Femur (tissue), 1 donor: ENCODE measurements at places on chromosomes 16 and 17.

- no peak for DNase-seq
Measured at GRCh38 chr16:23062524-23062923, 86.7 kb downstream of the USP31 start.

- DNase-seq, result no peak
Measured at GRCh38 chr16:71426069-71426879, 15.6 kb downstream of the TLE7 start.

- no peak for DNase-seq
Measured at GRCh38 chr16:66636199-66636598, 31.7 kb downstream of the CMTM3 start.

GRCh38 chr17:78739331-78739931 is 42.6 kb downstream of the CYTH1 start:
- no peak for DNase-seq
